ENCODE measurements at places on chromosomes 1 and 21.

DNA sequence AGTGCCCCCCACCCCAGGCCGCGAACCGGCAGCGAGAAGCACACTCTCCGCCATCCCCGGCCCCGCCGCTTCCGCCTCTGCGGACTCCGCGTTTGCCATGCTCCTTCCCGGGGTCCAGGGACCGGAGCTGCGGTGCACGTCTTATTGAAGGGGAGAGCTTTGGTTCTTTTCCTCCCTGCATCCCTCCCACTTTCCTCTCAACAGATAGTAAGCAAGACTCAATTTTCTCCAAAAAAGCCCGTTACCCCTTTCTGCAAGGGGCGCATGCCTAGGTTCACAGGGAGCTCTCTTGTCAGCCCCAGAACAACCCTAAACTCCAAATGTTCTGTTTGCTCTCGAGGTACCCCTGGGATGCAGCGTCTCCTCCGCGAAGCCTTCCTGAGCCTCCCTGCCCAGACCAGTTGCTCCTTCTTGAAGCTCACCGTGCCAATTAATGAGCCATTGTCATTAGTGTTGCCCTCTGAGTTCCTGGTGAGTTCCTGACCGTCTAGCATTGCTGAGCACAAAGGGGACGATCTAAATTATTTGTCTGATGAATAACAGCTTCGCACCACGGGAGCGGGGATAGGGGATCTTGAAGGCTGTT is 8.1 kb downstream of the FOXD3 start:
- no peak for DNase-seq

- no peak for DNase-seq
Observed at GRCh38 chr1:228272331-228272791, 64.5 kb downstream of the OBSCN start.

- DNase-seq: no peak
Observed at GRCh38 chr1:70915258-70916033, 132.2 kb downstream of the PTGER3 start.

- DNase-seq: no peak
Observed at GRCh38 chr1:224450561-224451350, 16.2 kb upstream of the WDR26 start.

DNA sequence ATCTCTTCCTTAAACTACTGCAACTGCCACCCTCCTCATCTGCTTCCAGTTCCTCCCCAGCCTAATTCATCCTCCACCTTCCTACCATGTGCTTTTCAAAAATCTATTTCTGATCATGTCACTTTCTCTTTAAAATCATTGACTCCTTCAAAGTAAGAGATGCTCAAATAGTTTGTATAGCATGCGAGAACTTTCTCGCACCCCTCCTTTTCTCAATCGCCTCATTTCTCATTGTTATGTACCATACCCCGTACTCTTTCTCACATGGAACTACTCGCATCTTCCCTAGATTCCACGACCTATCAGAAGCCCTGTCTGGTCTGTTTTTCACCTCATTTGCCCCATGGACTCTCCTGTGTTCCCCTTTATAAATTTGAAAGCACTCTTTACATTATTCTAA is 238.2 kb downstream of the NRIP1 start:
- no peak for DNase-seq

DNA sequence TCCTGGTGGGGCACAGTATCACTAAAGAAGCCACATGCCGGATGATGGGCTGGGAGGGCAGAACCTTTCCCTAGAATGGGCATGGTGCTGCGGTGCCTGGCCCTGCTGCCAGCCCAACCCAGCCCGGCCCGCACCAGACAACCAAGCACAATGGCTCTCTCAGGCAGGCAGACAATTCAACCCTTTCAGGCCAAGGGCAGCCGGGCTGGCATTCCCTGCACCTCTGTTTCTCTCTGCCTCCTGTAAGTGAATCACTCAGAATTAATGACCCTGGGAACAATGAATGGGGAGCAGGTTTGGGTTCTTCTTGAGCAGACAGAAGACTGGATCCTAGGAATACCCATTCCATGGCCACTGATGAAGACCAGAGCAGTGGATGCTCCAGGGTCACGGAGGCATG is 41.0 kb upstream of the IFFO2 start:
- DNase-seq: no peak

DNA sequence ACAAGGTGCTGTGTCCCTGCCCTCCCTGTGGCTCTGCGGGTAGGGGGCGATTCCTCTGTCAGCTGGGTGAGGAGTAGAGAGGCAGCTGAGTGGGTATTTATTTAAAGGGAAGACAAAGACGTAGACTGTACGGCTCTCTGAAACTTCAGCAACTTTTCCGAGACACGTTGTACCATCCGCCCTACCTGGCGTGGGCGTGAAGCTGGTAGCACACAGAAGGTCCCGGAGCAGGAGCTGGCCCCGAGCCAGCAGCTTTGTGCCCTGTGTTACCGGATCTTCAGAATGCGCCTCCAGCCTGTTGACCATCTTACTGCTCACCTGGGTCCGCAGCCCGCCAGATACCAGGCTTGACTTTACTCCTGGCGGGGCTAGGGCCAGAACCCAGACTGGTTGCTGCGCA is 34.9 kb downstream of the PRKCZ start:
- no peak for DNase-seq

DNA sequence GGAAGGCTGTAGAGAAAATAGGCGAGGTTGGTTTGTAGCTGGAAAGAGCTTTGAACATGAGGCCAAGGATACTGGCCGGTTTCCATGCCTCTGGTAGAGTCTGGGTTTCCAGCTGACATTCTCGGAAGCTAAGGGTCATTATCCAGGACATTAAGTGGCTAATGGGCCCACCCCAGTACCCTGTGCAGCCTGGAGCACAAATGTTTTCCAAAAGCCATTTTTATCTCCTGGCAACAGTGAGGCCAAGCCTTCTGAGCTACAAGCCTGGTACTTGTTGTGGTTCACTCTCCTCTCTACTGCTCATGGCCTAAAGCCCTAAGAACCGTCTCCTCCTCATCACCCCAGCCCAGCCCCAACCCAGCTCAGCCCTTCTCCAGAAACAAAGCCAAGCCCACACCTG is 122.9 kb downstream of the DMRTA2 start:
- no peak for DNase-seq

GRCh38 chr1:169160845-169161495 is 54.5 kb downstream of the ATP1B1 start:
- no peak for DNase-seq

- DNase-seq: no peak
Observed at GRCh38 chr1:64701886-64702285, 43.0 kb upstream of the RAVER2 start.

GRCh38 chr1:30907481-30908315 is 860 bp downstream of the SDC3 start:
- DNase-seq: no peak

DNA sequence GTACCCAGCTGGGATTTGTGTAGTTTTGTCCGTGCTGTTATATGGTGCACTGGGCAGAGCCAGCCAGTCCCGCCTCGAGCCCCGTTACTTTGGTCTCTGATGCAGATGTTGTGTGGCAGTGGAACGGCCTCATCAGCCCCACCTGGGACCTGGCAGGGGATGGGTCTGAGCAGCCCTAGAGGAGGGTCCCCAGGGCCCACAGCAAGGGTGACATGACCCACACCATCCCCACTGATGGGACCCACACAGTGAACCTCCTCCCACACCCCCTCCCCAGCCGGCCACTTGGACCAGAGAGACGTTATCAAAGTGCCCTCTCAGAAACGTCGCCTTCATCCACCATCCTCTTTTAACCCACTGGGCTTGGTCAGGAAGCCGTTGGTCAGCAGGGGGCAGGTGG is 42.0 kb upstream of the PCBP3 start:
- DNase-seq: no peak

GRCh38 chr1:117466761-117467160 is 99.5 kb downstream of the MAN1A2 start:
- no peak for DNase-seq

DNA sequence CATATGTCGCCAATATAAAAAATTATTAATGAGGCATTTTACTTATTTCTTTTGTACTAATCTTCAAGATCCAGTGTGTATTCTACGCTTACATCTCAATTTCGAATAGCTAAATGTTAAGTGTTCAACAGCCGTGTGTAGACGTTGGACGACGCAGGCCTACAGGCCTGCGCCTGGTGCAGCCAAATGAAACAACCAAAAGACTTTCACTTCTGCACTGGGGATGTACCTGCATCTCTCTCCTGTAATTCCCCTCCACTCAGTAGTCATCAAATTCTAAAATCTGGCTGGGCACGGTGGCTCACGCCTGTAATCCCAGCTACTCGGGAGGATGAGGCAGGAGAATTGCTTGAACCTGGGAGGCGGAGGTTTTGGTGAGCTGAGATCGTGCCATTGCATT is 76.8 kb upstream of the HNRNPU start:
- no peak for DNase-seq

DNA sequence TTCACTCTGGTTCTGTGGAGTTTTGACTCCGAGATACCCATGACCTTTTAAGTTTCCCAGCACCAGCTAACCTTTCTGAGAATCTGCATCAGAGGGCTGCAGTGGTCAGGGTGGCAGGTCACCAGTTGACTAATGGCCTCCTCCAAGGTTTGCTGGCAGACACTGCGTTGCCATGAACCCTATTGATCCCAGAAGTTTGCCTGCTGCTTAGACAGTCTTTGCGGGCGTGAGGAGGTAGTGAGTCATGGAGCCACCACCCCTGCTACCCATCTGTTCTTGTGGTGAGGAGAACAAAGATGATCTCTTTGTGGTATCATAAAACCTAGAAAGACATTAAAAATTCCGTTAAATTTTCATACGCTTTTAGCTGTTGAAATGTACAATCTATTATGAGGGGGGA is 180.4 kb downstream of the FGGY start:
- DNase-seq: no peak

- no peak for DNase-seq
Observed at GRCh38 chr1:42135426-42135825, 17.8 kb upstream of the GUCA2B start.

DNA sequence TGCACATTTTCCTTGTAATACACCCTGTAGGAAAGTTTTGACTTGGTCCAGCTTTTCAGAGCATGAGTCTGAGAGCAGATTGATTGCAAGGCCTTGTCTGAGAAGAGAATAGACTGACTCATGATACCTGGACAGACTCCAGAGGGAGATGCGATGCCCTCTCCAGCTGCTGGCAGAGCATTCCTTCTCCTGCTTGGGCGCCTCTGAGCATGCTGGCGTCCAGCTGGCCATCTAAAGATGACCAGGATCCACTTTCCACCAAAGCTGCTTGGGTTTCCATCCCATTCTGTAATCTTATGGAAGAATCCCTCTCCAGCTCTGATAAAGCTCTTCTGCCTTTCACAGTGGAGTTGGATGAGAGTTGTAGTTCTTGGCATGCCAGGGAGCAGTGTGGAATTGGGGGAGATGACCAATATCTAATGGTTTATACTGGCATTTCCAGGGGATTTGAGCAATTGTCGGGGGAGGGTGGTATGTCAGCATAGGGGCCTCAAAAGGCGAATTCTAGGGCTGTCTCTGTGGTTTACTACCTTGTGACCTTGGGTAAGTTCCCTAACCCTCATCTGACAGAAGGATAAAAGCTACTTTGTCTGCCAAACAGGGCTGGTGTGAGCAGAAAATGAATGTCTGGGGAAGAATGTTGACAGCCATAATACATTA is 19.5 kb downstream of the SZRD1 start:
- DNase-seq: no peak

- no peak for DNase-seq
Observed at GRCh38 chr1:15206418-15207030, 40.5 kb upstream of the FHAD1 start.

- no peak for DNase-seq
Observed at GRCh38 chr1:208420696-208421095, 176.5 kb upstream of the PLXNA2 start.

GRCh38 chr1:184773762-184774320 is 19.2 kb upstream of the EDEM3 start:
- no peak for DNase-seq

- no peak for DNase-seq
Observed at GRCh38 chr1:218904416-218904815, 269.3 kb upstream of the LYPLAL1 start.

GRCh38 chr21:18677632-18678031 is 274.0 kb upstream of the TMPRSS15 start:
- no peak for DNase-seq

DNA sequence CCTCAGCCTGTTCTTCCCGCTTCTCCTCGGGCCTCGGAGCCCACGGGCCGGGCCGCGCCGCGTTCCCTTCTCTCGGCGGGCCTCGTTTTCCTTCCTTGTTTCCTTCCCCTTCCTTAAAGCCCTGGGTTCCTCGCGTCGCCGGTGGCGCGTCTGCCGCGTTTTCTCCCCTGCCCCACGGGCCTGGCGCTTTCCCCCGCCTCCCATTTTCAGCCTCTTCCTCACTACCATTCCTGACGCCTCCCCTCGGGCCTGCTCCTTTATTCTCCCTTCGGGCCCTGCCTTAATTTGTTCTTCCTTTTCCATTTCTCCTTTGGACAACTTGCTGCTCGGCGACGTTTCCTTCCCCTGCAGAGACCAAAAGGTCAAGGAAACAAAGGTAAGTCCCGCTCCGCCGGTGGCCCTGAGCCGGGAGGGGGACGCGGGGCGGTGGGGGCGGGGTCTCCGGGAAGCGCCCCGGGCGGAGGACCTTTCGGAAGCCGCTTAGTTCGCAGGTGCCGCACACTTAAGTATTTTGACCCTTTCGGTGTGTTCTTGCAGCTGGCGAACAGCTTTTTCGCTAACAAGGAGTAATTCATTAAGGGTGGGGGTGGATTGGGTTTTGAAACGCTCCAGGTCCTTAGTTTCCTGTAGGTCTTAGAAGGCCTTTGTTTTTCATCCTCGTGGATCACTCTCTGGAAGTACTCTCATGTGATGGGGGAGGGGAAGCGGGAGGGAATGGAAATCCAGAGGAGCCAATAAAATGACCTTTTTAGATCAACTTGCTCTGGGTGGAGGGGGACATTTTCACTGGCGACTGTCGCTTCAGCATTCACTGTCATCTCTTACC is 780 bp downstream of the YTHDF2 start:
- DNase-seq: no peak

DNA sequence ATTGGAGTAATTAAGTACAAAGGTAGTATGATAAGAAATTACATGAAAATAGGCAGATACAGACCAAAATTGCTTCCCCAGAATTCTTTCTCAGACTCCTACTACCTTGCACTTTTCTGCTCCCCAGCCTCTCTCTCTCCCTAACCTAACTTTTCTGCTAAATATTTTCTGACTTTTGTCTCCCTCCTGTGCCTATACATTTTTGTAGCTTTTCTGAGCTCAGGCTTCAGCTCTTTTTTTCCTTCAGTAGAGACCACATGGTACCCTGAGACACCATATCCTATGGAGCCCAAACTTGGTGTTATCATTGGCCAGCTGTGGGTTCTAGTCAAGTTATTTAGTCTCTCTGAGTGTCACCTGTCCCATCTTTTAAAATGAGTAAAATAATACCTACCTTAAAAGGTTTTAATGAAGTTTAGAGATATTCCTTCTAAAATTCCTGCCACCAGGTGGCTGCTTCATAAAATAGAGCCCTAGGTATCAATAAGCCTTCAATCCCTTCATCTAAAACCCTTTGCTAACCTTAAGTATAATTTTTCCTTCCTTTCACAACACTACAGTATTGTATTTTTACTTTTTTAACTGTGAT is 237.6 kb upstream of the DUSP10 start:
- no peak for DNase-seq

GRCh38 chr1:114607223-114607622 is 25.8 kb upstream of the BCAS2 start:
- DNase-seq: no peak

Measured in forelimb muscle (tissue), 1 donor.